ENCODE measurements at places on chromosomes 5 and 9.

DNA sequence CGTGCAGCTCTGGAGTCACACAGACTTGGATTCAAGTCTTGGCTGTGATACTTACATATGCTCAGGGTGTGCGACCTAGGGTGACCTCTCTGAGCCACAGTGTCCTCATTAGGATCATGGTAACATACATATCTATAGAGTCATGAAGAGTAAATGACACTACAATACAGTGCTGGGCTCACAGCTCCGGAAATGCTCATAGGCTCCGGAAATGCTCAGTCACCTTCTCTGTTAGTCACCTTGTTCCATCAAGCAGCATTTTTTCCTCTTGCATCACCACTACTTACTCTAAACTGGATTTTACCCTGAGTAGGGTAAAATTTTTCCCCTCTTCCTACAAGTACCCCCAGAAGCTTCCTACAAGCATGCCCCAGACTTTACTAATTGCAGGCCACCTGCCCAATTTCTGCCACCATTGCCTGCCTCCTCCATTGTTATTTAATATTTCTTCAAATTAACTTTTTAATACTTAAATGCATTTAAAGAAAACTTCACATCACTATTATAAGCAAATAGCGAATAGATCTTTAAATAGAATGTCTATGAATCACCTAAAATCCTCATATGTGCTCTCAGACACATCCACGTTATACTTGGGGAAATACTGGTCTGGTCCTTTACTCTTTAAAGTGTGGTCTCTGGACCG, 147.6 kb upstream of the SPRY4 start:
- DNase-seq: no peak

- no peak for DNase-seq
Observed at GRCh38 chr5:87756951-87757350, 344.2 kb upstream of the CCNH start.

GRCh38 chr5:78367318-78367991, 7.0 kb downstream of the SCAMP1 start:
- no peak for DNase-seq

DNA sequence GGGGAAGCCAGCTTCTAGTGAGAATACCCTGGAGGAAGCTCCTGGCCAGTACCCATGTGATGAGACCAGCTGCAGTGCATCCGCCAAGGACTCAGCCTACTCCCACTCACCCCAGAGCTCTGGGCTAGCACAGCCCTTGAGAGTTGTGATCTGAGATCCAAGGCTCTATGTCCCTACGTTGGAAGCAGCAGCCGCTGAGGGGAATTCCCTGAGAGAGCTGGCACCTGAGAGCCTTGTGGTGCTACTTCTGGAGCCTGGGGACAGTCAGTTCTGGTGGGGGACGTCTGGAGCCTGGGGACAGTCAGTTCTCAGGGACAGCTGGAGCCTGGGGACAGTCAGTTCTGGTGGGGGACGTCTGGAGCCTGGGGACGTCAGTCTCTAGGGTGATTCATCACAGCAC, 39.2 kb downstream of the PDZD2 start:
- no peak for DNase-seq

DNA sequence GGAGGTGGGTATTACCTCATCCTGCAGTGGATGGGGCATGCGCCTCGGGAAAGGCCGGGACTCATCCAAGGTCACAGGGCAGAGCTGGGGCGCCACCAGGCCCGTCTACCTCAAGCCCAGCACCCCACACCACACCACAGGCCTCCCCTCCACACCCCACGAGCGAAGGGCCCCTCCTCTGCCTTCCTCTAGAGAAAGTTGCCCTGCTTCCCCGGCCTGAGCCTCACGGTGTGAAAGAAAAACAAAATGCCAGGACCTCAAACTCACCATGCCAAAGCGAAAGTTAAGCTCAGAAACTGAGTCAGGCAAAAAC, 161.1 kb downstream of the COL23A1 start:
- DNase-seq: no peak

GRCh38 chr9:137789295-137789895, 88.2 kb upstream of the CACNA1B start:
- DNase-seq: no peak

DNA sequence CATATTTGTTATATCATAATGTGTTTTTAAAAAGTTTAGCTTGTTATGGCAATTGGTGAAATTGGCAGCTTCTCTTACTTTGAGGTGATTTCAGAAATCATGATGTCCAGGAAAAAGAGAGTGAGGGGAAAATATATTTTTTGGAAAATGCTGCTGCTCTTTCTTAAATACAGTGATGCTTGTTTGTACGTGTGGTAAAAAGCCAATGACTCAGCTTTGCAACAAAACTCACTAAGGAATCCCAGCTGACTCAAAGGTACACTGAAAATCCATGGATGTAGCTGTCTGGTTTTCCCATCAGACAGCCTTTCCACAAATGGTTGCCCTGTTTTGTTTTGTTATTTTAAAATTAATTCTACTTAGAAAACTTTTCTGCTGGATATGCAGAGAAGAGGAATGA, 306.4 kb upstream of the PAPPA start:
- no peak for DNase-seq

DNA sequence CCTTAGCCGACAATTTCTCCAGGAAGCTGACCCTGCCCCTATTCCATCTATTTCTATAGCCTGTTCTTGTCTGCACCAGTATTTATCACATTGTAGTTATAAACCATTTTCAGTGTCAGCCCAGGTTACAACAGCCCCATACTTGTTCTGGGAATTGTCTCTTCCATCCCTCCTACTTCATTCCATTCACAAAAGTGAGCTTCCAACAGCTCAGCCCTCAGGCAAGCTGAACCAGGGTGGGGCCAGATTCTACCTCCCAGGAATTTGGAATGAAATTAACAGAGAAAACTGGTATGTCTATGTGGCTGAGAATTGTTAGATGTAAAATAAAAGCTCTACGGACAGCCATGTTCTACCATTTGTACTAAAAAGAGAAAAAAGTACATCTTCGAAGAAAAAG, 36.1 kb downstream of the STRBP start:
- DNase-seq: no peak

- no peak for DNase-seq
Observed at GRCh38 chr5:99004960-99005359, 76.2 kb upstream of the CHD1 start.

DNA sequence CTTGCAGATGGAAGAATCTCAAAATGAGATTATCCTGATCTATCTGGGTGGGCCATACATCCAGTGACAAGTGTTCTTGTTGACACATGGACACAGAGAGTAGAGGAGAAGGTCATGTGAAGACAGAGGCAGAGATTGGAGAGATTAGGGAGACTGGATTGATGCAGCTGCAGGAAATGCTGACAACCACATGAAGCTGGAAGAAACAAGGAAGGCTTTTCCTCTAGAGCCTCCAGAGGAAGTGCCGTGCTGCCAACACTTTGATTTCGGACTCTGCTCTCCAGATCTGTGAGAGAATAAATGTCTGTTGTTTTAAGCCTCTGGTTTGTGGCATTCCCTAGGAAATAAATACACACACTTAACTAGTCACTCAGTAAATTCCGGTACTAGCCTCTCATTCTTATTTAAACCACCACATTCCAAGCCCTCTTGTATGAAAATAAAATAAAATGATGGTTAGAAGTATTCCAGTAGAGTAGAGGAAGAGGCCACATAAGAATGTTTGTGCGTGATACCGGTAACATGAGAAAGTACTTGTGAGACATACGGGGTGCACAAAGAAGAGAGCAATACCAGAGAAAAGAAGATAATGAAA, 110.9 kb upstream of the DMAC1 start:
- no peak for DNase-seq

DNA sequence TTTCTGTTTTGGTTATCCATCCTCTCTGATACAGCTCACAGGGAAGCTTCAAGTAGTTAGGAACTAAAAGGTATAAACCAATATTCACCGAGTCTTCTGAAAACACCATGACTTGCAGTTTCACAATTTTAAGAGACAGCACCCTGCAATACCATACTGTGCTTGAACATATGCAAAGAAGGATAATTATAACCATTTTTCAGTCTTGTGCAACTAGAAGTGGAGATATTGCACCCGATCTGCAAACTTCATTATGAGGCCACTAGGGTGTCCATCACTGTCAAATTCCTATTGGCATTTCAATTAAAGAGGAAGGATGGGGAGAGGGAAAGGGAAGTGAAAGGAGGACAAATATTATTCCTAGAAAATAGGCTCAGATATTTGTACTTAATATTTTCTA, 32.4 kb upstream of the CEP120 start:
- peak; percentile 61 for DNase-seq

GRCh38 chr9:129685220-129685932, 19.9 kb downstream of the PRRX2 start:
- DNase-seq: no peak

DNA sequence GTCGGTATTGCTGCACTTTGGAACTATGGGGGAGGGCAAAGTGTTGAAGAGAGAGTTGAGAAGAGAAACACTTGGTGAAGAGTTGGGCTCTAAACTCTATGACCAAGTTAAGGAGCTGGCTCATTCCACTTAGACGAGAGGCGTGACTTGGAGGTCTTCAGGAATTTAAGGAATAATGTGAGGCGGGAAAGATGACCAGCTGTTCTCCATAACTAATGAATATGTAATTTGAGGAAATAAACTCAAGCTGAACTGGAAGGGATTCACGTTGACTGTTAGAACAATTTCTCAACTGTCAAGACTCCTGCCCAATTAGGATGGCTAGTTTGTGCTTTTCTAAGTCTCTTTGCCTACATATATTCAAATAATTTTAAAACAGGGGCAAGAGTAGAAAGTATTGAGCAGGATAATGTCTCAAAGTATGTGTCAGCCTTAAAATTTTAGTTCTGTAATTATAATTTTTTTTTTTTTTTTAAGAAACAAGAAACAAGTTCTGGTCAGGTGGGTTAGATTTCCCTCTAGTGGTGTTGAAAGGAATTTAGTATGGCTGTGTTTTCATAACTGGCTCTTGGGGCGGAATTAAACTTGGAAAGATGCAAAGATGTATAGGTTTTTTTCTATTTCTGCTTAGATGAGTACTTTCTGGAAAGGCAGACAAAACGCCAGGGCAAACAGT, 33.4 kb downstream of the TMEM252 start:
- no peak for DNase-seq

GRCh38 chr5:168552146-168552545, 23.0 kb downstream of the FBLL1 start:
- no peak for DNase-seq

DNA sequence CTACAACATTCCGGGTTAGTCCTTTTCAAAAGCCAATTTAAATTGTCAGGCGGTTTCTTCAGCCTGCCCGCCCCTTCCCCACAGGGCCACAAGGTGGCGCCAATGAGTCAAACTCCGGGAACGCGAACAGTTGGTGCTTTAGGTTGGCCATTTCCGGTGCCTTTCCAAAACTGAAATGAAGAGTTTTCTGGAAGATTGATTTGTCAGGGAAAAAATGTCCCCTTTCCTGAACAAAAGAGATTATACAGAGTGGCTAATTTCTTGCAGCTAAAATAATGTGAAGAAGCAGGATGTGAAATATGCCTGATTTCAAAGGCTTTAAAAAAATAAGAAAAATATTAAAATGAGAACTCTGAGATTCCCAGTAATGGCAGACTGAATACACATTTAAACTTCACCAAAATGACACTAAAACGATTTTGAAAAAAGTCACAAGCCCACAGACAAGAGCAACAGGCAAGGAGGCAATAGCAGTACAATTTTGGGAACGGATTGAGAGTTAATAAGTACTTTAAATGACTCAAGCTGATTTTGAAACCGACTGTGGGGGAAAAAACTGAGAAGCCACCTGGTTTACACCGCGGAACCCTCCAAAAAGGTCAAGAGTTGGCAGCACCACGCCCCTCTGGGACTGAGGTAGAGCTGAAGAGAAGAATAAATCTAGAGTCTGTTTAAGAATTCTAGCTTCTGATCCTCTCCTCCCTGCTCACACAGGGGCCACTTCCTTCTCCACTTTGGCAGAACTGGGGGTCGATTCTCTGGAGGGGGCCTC, 45.7 kb downstream of the SLC46A2 start:
- DNase-seq: peak; percentile 67

DNA sequence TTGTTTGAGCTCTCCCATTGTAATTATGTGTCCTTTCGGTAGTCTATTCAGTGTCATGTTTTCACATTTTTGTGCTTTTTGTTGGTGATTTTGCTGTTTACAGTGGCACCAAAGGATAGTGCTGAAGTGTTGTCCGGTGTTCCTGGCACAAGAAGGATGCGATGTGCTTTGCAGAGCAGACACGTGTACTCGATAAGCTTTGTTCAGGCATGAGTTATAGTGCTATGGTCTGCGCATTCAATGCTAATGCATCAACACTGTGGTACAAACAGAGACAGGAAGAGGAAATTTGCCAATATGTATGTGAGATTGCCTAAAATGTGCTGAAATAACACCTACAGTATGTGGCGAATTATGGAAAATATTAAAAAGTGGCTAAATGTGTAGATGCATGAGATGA, 913.4 kb upstream of the ACO1 start:
- no peak for DNase-seq

- no peak for DNase-seq
Observed at GRCh38 chr9:134630393-134630790, 11.2 kb upstream of the COL5A1 start.

DNA sequence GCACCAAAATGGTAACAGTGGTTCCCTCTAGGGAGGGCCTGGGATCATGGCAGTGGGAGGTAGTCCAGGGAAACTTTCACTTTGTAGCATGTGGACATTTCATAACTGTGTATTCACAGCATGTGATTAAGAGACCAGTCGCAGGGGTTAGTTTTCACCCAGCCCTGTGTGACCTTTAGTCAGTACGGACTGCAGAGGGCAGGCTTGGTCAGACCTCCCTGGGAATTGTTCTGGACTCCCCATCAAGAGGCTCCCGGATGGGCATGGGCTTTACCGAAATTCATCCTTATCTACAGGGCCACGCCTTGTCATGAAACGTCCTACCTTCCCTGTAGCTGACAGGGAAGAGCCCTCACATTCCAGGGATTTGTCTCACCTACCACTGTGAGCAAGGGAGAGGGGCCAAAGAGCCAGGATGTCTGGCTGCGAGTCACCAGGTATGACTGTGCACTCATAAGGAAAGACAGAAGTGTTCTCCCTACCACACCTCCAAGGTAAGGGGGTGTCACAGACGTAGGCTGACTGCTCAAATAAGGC, 19.9 kb downstream of the GPX3 start:
- no peak for DNase-seq

DNA sequence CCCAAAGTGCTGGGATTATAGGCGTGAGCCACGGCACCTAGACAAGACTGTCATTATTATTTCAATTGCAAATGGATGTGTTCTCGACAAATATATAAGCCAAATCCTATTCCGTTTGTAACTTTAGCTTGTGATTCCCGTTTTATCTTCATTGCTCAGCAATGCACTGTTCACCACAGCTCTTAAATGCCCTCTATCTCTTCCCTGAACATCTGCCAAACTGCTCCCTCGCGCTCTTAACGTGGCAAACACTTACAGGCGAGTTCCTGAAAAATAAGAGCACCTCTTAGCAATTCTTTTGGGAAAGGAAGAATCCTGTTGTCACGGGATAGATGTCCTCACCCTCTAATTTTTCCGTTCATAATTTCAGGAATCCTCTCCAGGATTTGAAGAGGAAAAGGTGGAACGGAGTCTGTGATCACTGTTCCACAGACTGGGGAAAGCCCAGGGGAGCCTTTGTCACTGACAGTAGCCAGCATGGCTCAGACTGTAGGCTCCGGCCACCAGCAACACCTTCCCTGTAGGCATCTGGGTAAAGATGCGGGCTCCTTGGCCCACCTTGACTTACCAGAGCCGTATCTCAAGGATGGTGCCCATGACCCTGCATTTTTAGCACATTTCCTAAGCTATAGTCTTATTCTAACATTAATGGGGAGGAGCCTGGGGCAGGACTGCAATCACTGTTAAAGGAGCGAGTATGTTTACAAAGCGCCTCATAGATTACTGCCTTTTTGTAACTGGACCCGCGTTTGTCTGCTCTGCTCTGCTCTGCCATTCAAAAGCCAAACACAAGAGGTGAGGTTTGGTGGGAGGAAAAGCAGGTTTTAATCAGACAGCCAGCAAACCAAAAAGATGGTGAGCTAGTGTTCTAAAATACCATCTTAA, 20.2 kb upstream of the GNPDA1 start:
- no peak for DNase-seq

Data from MM.1S (cell line).